Small intestine (tissue), 16 donors: ENCODE measurements at places on chromosomes 7 and 10. TPM values are rescaled to one million over a fixed set of nuclear protein-coding genes. Genes with fewer than 3 reads are reported as not detected.

Gene C10orf71
- not detected for polyA plus RNA-seq

Gene PILRA
- polyA plus RNA-seq = 0.81 TPM

Gene NPC1L1
- 39.9 TPM for polyA plus RNA-seq

Gene MPP7
- polyA plus RNA-seq = 5.1 TPM

DNA sequence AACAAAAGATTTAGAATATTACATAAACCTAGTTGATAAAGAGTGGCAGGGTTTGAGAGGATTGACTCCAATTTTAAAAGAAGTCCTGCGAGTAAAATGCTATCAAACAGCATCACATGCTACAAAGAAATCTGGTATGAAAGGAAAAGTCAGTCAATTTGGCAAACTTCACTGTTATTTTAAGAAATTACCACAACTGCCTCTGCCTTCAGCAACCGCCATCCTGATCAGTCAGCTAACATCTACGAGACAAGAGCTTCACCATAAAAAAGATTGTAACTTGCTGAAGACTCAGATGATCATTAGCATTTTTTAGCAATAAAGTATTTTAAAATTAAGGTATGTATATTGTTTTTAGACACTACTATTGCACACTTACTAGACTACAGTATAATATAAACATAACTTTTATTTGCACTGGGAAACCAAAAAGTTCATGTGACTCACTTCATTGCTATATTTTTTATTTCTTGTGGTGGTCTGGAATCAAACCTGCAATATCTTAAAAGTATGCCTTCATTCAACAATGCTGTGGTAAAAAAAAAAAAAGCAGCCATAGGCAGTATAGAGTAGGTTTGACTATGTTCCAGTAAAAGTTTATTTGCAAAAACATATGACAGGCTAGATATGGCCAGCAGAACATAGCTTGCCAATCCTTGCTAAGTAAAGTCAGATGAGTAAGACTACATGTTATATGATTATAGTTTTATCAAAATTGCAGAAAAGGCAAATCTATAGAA, 74.4 kb downstream of the GLCCI1 start:
- no peak for DNase-seq

DNA sequence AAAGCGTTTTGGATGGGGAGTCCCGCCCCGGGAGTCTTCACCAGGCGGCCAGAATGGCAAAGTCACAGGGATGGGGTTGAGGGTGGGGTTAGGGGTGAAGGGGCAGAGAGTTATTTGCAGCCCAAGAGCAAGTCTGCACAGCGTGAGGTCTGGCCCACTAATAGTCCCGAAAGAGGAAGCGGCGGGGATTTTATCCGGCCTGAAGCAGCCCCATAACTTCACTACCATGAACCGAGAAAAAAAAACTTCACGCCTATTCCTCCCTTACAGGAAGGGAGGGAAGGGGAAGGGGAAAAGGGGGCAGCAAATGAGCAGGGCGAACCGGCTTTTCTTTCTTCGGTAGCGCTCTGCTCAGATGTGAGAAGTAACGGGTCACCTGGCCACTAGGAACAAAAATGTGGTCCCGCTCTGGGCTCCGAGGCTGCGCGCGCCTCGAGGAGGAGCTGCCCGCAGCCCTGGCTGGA, 712 bp downstream of the ITPRIP start:
- no peak for DNase-seq

- no peak for DNase-seq
Measured at GRCh38 chr7:75835688-75836285, 22.2 kb upstream of the CCL24 start.

- no peak for DNase-seq
Measured at GRCh38 chr7:134307320-134307719, 9.4 kb downstream of the SLC35B4 start.

GRCh38 chr10:69352569-69353264, 64.0 kb downstream of the TACR2 start:
- no peak for DNase-seq

DNA sequence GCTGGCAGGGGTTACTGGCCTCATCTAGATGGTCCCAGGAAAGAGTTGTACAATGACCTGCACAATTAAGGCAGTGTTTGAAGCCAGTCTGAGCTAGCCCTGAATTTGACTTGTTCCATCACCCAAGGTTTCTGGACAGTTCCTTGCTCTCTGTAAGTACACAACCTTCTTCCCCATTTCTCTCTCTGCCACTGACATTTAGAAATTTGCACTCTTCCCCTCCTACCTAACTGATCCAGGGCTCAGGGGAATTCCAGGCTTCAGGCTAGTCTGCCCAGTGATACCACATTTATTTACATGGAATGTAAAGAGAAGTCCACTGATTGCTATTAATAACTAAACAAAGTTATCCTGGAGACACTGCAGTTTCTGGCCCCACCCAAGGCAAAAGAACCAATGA, 139.0 kb upstream of the GPR26 start:
- no peak for DNase-seq

DNA sequence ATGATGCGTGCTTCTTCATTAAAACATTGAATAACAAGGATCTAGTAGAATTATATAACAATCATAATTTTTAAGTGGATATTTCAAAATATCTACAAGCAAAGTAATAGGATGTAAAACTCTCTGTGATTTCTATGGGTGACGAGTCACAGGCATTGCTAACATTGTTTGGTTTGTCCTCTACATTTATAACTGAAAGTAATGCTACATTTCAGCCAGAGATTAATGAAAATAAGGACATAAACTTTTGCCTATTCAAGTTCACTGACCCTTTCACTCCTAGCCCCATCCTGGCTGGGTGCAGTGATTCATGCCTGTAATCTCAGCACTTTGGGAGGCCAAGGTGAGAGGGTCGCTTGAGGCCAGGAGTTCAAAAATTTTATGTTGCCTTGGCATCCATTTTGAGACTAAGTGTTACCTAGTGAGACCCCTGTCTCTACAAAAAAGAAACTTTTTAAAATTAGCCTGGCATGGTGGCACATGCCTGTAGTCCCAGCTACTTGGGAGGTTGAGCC, 38.4 kb upstream of the HSPA12A start:
- no peak for DNase-seq

- no peak for DNase-seq
Measured at GRCh38 chr7:80478683-80479082, 33.2 kb downstream of the GNAT3 start.

- no peak for DNase-seq
Measured at GRCh38 chr10:87532696-87533095, 28.0 kb downstream of the MINPP1 start.

- no peak for DNase-seq
Measured at GRCh38 chr7:137417464-137417863, 73.9 kb upstream of the PTN start.

GRCh38 chr10:58517081-58517480, 4.4 kb downstream of the BICC1 start:
- DNase-seq = no peak

GRCh38 chr7:93622036-93623033, 47.8 kb upstream of the CALCR start:
- DNase-seq = no peak

DNA sequence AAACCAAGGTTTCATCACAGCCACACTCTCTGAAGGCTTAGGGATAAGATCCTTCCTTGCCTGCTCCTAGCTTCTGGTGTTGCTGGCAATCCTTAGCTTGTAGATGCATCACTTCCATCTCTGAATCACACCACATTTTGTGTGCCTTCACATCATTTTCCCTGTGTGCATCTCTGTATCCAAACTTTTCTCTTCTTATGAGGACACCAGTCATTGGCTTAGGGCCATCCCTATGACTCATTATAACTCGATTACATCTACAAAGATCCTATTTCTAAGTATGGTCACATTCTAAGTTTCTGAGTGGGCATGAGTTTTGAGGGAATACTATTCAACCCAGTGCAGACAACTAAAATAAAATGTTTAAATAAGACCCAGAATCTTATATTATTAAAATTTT, 121.7 kb downstream of the C7orf25 start:
- DNase-seq = no peak

- no peak for DNase-seq
Measured at GRCh38 chr7:130297628-130298543, 4.9 kb downstream of the CPA4 start.

DNA sequence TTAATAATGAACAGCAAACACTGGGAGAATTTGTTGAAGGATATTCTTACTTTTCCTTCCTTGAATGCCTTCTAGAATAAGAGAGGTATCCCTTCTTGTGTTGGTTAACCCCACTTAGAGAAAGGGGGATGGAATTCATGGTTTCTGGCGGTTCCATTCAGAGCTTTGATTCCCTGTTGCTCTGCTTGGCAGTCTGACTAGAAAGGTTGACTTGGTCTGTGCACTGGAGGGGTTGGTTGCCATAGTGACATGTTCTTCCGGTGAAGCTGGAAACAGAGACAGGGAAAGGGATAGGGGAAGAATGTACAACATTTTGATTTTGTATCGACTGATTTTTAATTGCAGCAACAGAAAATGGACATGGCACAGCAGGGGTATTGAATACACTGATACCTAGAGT, 2.5 kb downstream of the TMEM178B start:
- no peak for DNase-seq

GRCh38 chr7:156984174-156984891, 26.1 kb downstream of the MNX1 start:
- no peak for DNase-seq

GRCh38 chr7:80974396-80975358, 55.8 kb upstream of the SEMA3C start:
- DNase-seq = no peak

GRCh38 chr7:140506788-140507464, 27.6 kb upstream of the MKRN1 start:
- DNase-seq = peak; percentile 32

- DNase-seq = peak; percentile 8
Measured at GRCh38 chr10:94293354-94293753, 69.4 kb downstream of the NOC3L start.
